Activated gamma-delta T cell treated with anti-CD3 and anti-CD28 coated beads, Interleukin-2, amount 50 U/mL, for 16 hours (primary cell): ENCODE measurements at places on chromosomes 16 and 17.

DNA sequence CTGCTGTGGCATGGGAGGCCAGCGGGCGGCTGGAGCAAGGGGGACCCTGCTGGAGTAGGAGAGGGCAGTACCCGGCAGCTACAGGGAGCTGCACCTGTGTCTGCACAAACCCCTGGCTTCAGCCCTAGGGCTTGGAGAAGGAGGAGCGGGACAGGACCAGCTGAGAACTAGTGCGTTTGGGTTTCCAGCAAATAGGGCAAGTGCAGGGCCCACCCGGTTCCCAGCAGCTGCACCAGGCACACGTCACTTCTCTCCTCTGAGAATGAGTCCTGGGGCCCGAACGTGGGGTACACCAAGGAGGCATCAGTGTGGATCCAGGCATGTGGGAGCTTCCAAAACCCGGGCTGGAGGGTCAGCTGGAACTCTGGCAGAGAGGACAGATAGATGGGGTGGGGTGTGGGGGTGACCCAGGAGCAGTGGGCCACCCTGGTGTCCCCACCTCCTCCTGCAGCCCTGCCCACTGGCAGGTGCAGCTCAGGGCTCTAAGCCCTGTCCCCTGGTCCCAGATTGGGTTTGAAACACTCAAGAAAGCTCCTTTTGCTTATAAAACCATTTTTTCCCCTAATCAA is 5.6 kb downstream of the C16orf89 start:
- no peak for DNase-seq

GRCh38 chr16:68299571-68300453 is 10.9 kb downstream of the SLC7A6OS start:
- no peak for DNase-seq

DNA sequence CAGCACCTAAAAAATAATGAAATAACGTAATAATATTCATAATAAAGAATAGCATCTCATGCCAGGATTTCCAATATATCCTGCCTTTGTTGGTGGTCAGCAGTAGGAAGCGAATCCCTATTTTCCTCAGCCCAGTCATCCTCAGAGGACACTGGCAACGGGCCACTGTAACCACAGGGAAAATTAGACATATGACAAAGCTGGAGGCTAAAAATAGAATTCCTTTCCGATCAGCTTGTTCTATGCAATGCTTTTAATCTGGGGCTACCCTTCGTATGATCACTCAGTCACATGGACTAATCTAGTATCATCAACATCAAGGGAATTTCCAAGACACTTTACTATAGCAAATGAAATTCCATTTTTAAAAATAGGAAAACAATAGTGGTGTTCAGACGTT is 246.9 kb upstream of the KCNJ16 start:
- DNase-seq: no peak

GRCh38 chr16:89612415-89613166 is 851 bp upstream of the DPEP1 start:
- no peak for DNase-seq

DNA sequence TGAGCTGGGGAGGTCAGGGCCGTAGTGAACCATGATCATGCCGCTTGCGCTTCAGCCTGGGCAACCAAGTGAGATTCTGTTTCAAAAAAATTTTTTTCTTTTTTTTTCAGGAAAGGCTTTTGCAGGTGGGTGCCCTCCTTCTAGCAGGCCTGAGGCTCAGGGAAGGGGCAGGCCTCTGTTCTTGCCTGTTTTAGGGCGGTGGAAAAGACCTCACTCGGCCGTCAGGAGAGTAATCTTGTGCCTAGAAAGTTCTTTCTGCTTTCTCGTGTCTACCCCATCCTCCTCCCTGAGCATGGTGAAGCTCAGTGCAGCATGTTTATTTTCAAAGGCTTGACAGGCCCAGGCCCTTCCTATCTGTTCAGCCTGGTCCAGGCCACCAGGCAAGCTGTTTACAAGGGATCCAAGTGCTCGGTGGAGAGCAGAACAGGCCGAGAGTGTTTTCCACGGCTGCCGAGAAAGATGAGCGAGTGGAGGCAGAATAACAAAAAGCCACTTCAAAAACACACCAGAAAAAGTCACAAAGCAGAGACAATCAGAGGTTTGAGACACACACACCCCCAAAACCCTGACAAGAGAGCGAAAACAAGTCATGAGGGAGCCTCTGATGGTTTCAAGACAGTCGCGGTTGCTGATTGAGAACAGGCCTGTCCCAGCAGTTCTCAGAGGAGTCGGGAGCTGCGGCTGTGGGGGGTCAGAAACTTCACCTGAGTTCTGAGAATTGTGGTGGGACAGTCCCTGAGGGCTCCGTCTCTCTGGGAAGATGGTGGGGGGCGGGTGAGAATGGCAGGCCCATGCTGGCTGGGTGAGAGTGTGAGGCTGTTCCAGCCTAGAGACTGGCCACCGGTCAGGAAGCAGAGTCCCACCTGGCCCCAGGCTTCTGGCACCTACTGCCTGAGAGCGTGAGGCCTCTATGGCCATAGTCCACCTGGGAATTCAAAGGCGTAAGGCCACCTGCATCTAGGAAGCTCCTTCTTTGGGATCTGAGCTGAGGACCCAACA is 37.5 kb upstream of the CCR7 start:
- peak; percentile 42 for DNase-seq

GRCh38 chr16:67155295-67156142 is 4.2 kb downstream of the TRADD start:
- peak; percentile 69 for DNase-seq

DNA sequence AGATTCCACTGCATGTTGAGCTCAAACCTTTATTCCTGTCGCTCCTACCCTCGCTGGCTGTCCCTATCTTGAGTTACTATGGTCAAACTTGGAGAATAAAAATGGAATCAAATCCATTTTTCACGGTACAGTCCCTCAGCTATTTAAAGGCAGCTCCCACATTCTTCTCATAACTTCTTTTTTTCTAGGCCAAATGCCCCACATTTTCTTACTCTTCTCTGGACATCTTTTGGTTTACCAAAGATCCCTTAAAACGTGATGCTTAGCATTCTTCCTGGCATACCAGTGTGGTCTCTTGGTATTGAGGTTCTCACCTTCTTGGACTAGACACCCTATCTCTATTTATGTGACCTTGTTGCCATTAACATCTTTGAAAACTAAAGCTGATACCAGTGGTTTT is 48.3 kb upstream of the MAF start:
- no peak for DNase-seq

DNA sequence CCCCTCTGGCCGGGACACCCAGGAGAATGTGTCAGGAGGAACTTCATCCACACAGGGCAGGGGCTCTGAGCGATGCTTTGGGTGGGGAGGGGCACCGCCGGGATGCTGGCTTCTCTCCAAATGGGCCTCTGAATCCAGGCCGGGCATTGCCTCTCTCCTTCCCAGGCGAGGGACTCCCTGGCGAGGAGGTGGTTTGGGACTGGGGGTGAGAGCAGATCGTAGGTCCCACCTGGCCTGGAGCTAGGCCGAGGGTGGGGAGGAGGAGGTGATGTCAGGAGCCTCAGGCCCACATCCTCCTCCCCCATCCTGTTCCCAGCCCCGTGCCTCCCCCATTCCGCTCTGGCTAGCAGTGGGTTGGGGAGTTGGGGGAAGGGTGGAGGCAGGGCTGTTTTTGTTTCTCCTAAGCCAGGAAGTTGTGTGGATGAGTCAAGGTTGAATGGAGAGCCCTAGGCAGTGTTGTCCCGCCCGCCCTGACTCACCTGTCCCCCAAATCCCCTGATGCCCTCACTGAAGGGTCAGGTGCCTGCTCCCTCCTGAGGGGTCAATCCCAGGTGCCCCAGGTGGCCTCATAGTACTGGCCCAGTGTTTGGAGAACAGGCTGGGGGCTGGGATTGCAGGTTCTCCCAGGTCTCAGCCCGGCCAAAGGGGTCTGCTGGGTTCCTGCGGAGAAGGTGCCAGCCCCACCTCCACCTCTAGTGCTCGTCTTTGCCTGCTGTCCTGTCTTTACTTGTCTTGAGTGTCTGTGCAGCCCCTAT is 2.8 kb downstream of the GRB7 start:
- DNase-seq: no peak

- DNase-seq: no peak
Measured at GRCh38 chr16:30394592-30395154, 547 bp upstream of the ZNF48 start.

GRCh38 chr16:84611041-84611440 is 6.8 kb downstream of the COTL1 start:
- no peak for DNase-seq

DNA sequence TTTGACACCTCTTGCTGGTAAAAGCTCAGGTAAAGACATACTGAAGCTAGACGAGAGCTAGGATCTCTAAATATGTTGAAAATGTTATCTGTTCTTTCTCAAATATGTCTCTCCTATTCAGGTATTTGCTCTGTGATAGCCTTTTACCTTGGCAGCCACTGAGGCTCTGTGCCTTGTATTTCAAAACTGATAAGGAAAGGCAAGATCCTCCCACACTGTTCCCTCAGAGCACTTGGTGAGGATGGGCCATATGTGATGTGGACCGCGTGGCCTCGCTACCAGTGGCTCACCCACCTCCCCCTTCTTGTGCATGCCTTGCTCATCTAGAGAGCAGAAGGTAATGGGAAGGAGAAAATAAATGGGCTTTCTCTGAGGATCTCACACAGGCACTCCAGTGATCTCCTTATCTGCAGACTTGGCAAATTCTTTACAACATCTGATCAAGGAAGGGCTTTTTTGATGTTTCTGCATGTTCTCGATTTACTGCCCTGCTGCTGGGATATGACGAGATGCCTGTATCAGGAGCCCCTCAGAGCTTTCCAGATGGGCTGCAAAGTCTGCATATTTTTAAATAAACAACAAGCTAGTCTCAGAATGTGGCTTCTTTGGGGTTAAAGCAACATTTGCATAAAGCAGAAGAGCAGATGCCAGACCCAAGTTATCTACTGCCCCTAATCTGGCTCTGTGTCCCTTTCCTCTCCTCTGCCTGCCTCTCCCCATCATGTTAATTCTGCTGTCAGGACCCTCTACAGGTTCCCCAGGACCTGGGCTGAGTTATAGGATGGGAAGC is 16.9 kb downstream of the HOXB1 start:
- DNase-seq: no peak

DNA sequence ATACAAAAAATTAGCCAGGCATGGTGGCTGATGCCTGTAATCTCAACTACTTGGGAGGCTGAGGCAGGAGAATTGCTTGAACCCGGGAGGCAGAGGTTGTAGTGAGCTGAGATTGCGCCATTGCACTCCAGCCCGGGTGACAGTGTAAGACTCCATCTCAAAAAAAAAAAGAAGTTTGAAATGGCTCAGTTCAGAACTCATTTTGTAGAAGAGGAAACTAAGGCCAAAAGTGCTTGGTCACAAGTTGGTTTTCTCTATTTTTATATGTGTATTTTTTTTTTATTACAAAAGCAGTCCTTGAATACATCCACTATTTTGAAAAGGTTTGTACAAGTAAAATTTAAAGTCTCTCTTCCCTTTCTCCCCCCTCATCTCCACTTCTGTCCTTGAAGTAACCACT is 5.5 kb downstream of the TAC4 start:
- no peak for DNase-seq

DNA sequence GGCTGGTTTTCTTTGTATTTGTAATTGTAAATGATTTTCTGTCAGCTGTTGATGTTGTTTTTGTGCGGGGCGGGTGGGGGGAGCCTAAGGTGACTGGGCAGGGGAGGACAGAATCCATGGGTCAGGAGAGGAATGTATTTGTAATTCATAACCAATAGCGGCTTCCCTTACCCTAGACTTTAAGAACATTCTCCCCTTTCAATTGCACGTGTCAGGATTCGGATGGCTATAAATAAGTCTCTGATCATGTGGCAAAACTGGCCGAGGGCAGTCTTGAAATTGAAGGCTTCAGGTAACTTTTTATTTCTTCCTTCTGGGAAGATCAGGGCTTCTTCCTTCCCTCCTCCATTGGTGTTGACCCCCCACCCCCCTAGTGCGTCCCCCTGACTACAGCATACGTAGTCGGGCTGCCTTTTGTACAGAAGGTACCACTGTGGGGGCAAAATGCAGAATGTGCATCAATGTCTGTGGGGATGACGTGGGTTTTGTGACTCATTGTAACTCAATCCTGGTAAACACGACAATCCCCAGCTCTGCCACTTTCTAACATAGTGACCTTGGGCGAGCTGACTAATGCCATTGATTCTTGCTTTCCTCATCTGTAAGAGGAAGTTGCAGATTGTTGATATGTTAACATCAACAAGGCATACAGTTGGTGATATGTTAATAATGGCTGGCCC is 16.2 kb downstream of the MARCHF10 start:
- DNase-seq: no peak

- DNase-seq: no peak
Measured at GRCh38 chr16:69593751-69594255, 28.0 kb downstream of the NFAT5 start.

DNA sequence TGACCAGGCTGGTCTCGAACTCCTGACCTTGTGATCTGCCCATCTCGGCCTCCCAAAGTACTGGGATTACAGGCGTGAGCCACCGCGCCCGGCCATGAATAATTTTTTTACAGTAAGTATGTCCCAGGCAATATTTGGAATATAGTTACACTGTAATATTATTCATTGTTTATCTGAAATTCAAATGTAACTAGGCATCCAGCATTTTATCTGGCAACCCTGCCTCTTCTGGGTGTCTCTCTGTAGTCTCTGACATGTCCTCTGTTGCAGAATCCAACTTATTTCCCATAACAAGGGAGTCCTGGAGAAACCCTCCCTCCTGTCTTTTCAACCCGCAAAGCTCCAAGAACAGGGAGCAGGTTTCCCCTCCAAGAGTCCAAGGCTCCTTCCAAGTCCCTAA is 36.9 kb upstream of the MYH10 start:
- DNase-seq: no peak

GRCh38 chr17:56832446-56832845 is 1.3 kb downstream of the C17orf67 start:
- DNase-seq: no peak

DNA sequence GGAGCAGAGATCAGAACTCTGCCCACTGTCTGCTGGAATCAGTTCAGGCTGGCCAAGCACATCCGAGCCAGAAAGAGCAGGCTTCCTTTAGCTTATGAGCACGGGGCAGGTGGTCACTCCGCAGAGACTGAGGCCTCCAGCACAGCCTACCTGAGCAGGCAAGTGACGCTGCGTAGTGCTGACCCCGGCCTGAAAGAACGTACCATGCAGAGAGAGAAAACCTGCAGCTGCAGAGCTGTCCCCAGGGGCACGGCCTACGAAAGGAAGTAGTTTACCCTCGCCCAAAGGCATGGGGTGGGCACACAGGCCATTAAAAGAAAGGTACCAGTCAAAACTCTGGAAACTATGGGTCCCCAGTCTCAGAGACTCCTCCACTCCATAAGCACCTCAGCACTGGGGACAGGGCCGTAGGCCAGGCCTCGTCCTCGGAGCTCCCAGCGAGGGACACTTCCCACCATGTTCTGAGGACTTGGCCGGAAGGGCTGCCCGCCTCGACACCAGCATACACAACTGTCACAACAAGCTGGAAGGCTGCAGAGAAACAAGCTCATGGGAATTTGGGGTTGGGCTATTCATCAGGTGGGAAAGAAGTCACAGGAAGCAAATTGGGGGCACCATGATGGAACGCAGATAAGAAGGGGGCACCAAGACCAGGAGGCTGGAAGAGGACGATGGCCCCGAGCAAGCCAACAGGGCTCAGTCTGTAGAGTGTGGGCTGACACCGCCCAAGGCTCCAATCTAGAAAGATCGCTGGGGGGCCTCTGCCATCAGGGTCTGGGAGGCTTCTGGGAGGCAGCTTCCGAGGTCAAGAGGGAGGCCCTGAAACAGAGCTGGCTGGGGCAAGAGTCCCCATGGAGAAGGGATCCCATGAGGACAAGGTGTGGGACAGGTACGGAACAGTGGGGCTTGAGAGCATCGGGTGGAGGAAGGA is 21.2 kb downstream of the MEAK7 start:
- DNase-seq: no peak
